Activated naive CD4-positive, alpha-beta T cell treated with Interleukin-2 at 50 U/mL for 16 hours (primary cell): ENCODE measurements at places on chromosomes 13 and 19.

DNA sequence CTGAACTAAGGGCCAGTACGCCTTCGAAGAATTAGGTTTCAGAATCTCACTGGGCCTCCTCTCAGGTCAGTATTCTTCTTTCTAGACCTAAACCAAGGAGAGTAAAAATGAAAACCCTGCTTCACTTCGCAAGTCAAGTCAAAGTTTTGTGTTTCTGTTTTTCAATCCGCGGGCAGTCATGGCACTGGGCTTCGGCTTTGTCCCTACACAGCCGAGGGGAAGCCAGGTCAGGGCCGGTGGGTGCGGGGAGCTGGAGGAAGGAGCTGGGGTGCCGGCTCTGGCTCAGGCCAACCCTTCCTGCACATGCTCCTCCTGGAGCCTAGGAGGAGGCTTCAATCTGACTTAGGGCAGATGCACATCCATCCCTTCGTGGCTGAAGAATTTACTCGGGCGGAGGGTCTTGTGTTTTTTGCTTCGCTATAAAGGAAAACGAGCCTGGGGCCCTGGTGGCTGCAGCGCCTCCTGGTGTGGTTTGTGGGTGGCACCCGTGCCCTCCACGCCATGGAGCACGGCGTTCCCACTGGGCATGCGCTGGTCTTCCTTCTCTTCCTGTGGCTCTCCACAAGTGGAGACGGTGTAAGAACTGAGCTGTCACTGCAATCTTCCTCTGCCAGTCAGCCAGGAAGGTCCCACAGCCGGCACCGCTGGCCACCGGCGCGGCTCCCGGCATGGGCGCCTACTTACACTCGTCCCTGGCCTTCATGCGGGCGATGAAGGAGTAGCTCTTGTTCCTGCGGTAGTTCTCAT, 22.5 kb downstream of the C19orf44 start:
- DNase-seq = no peak

DNA sequence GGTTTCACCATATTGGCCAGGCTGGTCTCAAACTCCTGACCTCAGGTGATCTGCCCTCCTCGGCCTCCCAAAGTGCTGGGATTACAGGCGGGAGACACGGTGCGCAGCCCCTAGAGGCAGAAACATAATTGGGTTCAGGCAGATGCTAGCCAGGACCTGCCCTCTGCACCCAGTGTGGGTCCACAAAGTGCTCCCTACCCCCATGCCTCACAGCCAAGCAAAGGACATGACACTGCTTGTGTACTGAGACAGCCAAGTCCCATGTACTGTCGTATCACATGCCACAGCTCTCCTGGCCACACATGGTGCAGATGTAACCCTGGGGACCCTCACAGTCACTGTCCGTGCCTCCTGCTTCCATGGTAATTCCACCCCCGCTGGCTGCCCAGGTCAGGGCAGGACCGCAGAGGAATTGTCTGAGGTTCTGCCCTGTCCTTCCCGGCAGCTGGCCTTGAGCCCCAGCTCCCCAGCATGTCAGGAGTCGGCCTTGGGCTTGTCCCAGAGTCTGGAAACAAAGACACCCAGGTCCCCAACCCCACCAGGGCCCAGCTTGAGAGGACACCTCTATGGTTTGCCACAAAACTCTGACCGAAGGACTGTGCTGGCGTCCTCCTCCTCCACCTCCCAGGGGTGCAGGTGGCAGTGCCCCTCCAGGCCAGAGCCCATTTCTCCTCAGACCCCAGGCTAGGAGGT, 7.6 kb downstream of the PRR36 start:
- no peak for DNase-seq

DNA sequence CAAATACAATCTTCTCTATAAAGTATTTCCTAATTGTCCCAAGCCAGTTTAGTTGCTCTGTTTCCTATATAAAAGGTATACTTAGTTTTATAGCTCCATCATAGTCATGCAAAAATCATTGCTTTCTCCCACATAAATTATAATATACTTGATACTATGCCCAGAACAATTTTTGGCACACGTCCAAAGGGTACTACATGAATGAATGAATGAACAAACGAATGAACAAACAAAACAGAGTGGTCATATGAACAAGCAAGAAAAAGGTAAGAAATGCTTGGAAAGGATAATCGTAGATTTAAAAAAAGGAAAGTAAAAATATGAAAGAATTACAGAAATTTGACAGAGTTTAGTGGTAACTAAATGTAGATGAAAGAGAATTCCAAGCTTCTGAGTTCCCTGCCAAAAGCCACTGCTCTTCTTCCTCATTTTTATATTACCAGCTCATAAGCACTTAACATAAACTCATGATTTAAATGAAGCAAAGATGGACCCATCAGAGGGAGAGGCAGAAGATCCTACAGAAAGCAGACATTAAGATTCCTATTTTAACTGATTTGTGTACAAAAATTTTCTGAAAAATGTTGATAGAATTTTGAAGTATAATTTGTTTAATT, 123.2 kb downstream of the ENOX1 start:
- no peak for DNase-seq

DNA sequence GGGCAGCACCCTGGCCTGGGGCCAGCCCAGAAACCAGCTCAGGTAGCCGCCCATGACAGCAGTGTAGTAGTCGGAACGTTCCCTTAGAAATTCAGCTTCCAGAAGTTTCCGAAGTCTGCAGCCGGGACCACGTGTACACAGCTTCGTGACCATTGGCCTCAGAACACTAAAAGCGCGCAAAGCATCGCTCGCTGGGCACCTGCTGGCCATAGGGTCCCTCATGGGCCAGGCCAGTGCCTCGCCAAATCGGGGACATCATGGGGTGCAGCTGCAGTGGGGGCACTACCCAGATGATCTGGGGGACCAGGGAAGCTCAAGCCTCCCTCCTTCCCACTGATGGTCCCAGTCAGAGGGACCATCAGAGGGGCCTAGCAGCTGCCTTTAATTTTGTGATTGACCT, 384.5 kb downstream of the MTUS2 start:
- no peak for DNase-seq
